ENCODE measurements at places on chromosomes 1 and 21. TPM values are rescaled to one million over a fixed set of nuclear protein-coding genes. Genes with fewer than 3 reads are reported as not detected.

CLEC20A gene
- total RNA-seq: not detected

DNA sequence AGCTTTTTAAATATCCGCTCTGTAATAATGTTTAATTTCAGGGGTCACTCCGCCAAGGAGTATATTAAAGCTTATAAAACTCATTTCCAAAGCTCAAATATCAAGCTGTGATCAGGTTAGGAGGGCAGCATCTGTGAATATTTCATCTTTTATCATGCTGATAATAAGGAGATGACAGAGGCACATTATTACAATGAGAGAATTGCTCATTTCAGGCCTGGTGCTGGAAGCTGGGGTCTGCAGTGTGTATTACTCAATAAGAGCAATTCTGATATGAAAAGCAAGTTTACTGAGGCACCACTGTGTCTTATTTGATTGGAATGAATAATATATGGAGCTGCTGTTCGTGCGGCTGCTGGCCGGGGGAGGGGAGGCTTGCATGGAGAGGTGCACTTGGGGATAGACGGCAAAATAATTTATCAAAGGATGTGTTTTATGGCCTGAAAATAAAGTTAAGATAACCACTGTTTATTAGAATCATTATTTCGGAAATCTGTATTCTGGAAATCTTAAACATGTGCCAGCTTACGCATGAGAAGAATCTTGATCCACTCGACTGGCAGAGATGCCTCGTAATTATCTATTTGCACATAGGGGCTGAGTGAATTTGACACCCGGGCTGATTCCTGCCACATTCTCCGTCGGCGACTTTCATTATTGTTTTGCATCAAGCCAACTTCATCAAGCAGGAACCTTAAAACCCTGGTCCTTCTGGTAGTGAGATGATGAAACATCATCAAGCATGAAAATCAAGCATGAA is 173.2 kb downstream of the RRAGC start:
- no peak for DNase-seq

CAMK2N1 gene
- 73.6 TPM for total RNA-seq

UBXN10 gene
- 0.87 TPM for total RNA-seq

SPRR3 gene
- not detected for total RNA-seq
